Esophagus squamous epithelium (tissue), 5 donors: ENCODE measurements at places on chromosomes 3 and 15.

DNA sequence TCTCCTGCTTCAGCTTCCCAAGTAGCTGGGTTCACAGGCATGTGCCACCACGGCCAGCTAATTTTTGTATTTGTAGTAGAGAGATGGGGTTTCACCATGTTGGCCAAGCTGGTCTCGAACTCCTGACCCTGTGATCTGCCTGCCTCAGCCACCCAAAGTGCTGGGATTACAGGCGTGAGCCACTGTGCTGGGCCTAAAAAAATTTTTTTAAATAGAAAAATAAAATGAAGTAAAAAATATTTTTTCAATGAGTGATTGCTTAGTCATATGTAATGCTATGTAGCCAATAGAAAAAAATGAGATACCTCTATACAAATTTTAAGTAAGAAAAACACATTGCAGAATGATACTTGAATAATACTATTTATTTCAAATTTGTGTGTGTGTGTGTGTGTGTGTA lies 27.9 kb upstream of the SLC30A4 start:
- DNase-seq = no peak

DNA sequence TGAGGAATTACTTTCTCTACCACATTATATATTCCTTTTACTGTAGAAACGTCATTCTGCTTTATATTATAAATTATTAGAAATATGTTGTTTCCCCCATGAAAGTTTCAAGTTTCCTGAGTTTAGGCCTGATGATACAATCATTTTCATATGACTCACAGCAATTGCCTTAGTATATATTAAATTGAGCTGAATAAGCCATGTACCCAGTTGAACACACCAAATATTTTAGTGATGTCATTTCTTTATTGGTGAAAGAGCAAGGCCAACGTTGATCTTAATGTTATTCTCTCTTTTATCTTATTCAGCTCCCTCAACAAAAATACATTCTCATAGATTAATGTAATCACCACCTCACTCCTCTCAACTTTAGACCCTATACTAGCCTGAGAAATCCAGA lies 30.8 kb downstream of the B3GNT5 start:
- DNase-seq = no peak

DNA sequence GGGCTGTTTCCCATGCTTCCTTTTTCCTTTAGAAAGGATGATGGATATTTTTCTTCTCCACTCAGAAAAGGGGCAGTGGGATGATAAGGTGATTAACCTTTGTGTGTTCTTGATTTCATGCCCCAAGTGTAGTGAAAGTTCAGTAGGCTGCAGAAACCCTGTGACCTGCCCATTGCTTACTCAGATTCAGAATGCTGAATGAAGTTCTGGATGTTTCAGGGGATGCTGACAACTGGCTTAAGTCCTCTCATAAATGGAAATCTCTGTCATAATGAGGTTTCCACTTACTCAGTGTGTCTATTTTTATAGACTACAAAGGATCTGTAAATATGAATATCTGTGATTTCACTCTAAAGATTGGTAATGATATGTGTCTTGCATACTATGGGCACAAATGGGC lies 471.3 kb upstream of the TPRG1 start:
- DNase-seq = no peak

DNA sequence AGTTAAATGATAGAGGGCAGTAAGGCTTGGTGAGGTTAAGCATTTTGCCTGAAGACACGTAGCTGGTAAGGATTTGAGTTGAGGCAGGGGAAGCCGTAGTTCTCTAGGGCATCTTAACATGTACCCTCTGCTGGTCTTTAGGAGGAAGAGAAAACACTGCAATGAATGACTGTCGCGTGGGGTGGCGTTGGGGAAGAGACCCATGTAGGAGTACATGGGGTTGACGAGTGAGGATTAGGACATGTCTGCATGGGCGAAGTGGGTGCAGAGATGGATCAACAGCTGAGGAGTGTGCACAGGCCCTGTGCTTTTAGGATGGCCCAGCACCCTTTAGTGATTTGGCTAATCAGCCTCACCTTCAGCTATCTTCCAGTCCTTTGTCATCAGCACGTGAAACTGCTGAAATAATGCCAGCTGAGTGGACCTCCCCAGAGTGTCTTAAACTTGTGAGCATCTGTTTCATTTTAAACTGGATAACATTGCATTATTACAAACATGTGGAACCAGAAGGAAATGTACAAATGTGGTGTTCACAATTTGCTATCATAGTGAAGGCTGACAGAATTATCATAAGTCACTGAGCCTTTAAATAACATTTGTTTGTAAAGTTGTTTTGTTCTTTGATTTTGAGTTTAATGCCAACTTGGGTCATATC lies 15.3 kb downstream of the P2RY14 start:
- no peak for DNase-seq

DNA sequence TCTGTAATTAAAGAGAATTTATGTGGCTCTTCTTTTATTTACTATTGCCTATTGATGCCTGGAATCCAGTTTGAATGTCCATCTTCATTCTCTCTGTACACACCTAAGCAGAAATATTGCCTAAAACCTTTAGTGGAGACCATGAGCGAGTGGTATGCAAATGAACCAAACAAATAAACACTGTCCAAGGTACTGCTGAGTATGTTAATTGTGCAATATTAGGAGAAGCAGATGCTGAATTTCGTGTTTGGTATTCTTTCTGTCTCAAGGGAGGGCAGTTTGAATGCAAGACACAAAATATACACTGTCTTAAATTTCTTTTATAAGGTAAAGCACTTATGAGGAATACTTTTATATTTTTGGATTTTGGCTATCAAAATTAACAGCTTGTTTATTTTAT lies 440.9 kb downstream of the RBMS3 start:
- no peak for DNase-seq

GRCh38 chr15:29034593-29035335 lies 149.0 kb downstream of the APBA2 start:
- no peak for DNase-seq

GRCh38 chr3:58161435-58162398 lies 49.1 kb downstream of the DNASE1L3 start:
- no peak for DNase-seq
